ENCODE measurements at places on chromosomes 3 and 15. TPM values are rescaled to one million over a fixed set of nuclear protein-coding genes. Genes with fewer than 3 reads are reported as not detected.

DNA sequence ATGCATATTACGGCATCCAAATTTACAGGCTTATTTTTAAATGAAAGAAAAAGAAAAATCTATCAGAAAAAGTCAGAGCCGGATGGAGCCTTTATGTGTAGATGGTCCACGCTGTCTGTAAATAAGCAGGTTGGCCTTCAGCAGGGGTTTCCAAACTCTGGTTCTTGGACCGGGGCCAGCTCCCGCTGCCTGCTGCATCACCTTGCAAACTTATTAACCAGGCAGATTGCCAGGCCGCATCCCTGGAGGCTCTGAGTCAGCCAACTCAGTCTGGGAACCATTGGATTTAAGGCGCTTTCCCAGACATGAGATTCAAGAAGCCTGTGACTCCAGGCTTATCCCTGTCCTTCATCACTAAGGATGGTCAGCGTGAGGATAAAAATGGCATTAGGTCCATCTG, 212.4 kb downstream of the OPA1 start:
- DNase-seq: peak; percentile 62

DNA sequence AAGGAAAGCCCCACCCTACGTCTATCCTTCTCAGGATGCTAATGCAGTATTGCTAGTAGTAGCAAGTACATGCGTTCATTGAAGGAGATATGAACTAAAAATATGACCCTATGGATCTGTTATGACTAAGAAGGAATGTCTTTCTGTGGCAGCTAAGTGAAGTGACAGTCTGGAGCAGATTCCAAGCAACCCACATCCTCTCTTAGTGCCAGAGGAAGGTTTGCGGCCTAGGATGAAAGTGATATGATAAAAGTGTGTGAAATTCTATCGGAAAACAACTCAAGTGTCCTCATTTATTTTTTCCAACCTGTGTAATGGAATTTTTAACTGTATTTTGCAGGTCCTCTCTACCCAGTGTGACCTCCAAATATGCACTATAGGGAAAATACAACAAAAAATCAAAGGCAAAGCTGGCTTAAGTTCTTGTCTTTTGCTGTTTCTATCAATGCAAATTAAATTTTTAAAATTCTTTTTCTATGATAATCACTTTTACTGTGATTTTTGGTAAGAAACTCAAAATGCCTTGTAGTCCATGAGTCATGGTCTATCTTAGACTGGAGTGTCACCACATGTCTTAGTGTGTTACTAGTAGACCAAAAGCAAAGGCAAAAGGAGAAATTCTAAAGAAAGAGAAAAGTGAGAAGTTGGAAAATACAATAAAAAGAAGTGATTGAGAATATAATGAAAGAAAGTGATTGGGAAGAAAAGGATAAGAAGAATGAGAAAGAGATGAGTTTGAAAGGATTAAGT, 161.2 kb upstream of the TMCO5A start:
- no peak for DNase-seq

DNA sequence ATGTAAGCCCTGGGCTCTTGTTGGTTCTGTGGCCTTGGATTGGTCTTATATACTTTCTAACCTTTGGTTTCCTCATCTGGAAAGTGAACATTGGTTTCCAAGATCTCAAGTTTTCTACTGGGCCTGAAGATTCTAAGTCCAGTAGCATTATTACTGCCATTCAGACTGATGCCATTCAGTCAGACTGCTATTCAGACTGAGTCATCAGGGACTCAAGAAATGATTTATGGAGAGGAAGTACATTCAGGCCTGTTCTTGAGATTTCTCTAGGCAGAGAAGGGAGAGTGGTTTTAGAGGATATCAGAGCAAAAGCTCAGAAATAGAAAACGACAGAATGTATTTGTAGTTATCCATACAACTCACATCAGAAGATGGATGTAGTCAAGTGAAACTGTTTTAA, 557.2 kb downstream of the NR2F2 start:
- no peak for DNase-seq

DNA sequence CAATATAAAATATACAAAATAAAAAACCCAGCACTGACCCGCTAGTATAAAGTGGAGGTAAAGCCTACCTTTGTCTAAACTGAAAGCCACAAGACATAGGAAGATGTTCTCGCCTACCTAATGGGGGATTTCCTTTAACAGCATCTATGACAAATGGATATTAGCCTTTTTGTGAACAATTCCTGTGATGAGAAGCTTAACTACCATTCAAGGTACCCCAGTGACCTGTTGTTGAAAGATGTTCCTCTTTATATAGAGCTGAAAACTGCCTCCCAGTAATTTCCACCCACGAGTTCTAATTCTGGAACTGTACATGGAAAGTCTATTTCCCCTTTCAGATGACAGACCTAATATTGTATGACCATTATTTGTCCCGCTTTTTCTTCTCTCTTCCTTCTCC, 109.8 kb upstream of the RASGRP1 start:
- DNase-seq: no peak

DNA sequence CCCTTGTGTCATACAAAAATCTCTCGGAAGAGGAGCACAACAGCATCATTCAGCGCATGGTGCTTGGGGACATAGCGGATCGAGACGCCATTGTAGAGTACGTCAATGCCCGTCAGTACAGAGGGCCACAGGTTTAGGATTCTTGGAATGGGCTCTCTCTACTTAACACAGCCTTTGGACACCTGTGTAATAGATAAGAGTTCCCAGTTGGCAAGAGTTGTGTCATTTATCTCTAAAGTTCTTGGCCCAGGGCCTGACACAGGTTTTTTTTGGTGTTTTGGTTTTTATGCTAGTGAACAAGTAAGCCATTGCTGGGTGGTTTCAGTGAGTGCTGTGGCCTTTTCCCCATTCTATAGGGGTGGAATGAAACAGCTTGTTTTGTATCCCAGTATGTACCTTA, 54.1 kb downstream of the SNRK start:
- DNase-seq: no peak

DNA sequence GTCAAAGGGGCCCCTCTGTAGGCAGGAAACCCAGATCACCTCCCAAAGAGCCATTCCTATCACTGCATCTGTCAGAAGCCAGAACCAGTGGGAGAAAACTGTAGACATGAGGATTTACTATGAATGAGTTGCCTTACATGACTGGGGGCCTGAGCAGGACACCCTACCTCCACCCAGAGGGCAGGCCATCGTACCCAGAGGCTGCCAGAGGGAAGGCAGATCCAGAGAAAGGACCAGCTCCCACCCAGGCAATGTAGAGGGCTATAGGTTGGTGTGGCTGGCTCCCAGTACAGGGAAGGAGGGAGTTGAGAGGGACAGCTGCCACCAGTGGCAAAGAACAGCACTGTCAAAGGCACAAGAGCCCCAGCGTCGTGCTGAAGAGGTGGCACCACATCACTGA, 233.2 kb downstream of the OCA2 start:
- DNase-seq: no peak

- no peak for DNase-seq
These were observed 48.9 kb downstream of the GLDN start for GRCh38 chr15:51390241-51390965.

DNA sequence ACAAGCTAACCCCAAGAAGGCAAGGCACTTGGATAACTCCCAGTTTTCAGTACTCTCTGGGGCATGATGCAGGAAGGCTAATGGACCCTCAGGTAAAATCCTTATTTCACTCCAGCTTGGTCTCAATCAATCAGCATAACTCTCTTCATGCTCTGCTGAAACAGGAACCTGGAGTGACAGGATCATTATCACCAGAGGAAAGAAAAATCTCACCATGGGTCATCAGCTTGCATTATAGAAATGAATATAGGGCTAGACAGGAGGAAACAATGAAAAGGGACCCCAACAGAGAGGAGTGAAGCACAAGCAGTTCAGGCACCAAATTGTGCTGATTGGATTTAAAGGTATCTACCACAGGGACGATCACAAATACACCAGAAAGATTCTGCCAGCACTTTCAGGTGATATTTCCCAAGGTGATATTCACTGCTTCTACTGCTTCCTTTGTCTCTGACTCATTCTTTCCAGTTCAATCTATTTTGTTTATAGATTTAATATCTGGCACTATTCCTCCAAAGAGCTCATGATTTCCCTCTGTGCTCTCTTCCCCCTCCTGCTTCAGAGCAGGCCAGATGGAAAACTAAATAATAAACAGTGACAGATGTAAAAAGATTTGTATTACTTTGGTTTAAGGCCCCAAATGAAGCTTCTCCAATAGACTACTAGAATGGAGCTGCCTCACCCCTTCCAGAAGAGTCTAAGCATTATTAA, 22.9 kb upstream of the THUMPD3 start:
- no peak for DNase-seq

DNA sequence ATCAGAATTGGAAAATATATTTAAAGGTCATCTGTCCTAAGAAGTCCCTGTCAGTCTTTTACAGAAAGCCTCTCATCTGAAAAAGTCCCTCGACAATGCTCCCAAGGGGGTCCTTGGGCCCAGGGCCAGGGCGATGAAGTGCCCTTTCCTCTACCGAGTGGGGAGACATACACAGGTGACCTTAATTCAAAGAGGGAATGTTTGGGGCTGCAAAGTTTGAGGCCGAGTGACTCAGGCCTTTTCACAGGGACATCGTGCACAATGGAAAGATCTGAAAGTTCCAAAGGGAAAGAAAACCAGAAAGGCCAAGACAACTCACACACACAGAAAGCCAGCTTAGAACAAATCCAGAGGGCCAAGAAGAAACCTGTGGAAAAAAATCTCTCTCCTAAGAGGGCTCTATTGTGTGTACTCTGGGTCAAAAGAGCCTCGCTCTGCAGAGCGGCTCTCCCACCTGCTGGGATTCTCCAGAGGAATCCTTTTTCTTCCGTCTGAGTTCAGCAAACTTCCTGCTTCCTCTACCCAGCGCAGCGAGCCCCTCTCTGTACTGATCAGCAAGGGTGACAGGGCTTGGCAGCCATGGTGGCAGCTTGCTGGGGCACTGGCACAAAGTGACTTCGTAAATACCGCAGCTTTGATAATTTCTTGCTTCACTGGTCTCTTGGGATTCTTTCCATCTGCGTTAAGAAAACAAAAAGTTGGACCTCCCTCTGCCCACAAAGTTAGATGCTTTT, 259.1 kb downstream of the OPA1 start:
- no peak for DNase-seq

GRCh38 chr3:110624576-110624975, 447.0 kb upstream of the NECTIN3 start:
- no peak for DNase-seq

GRCh38 chr3:37124435-37124834, 49.9 kb downstream of the LRRFIP2 start:
- DNase-seq: no peak

GRCh38 chr15:62135532-62136134, 29.5 kb downstream of the C2CD4B start:
- DNase-seq: no peak

DNA sequence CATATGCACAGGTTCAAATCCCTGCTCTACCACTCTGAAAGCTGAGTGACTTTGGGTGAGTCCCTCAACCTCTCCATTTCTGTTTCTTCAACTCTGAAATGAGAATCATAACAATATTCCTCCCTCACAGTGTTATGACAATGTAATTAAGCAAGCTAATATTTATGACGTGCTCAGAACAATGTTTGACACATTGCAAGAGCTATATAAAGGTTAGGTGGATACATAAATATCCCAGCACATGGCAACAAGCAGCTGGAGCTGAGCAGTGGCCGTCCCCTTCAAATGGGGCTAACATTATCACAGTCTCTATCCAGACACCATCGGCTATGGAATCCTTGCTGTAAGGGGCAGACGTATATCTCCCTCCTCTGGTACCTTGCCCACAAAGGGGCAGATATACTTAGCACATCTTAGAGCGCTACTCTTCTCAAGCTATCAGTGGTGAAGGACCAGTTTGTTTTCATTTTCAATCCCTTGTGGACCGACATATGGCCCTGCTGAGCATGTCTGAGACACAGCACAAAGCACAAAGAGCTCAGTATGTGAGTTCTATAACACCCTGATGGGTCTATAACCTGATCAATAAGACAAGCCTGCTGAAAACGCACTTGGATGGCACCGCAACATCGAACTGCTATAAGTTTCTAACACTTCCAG, 80.9 kb downstream of the PRICKLE2 start:
- DNase-seq: no peak

- DNase-seq: no peak
These were observed 412.9 kb downstream of the TIGIT start for GRCh38 chr3:114706591-114707232.

DNA sequence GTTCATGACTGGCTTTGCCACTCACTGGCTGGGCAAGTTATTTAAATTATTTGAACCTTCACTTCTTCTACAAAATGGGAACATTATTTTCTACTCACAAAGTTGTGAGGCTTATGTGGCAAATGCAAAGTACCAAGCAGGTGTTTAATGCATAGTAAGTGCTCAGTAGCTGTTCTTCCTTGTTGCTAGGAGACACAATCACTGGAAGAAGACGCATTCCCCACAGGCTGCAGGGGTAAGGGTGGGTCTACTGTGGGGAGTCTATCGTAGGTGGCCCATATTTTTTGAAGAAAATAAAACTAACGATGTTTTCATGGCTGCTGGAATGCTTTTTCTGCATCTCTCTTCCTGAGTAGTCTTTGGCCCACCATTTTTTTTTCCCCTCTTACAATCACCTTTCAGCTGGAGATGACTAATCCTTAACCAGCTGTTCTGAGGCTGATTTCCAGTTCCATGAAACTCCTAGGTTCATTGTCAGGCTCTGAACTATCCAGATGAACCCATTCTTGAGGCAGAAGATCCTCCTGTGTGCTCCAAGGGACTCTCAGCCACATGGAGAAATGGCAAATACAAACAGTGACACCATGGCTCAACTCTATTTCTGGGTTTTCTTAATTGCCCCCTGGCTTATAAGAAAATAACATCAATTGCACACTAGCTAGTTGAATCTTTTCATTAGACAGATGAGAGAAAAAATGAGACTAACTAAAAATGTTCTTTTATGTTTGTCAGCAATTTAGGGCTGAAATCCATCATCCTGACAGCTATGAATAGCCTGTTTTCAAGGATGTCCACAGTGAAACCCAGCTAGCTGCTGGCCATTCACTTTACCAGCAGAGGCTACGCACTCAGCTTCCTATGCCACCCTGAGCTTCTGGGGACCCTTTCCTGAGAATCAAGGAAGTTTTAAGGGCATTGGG, 108.3 kb upstream of the ETV5 start:
- DNase-seq: no peak

GRCh38 chr15:99955532-99955931, 222.3 kb upstream of the LYSMD4 start:
- no peak for DNase-seq

- DNase-seq: no peak
These were observed 33.4 kb upstream of the PSMD6 start for GRCh38 chr3:64056606-64057180.

- DNase-seq: peak; percentile 25
These were observed 33.9 kb downstream of the MYO5C start for GRCh38 chr15:52261498-52262242.

CCR8 gene
- polyA plus RNA-seq: not detected

STRIT1 gene
- 1.7 TPM for polyA plus RNA-seq

TGM4 gene
- polyA plus RNA-seq: 0.12 TPM

PRSS50 gene
- polyA plus RNA-seq: 2.9 TPM

PP2D1 gene
- polyA plus RNA-seq: 0.59 TPM

CP gene
- 1.0 TPM for polyA plus RNA-seq

KCNH8 gene
- 1.4 TPM for polyA plus RNA-seq

GJD2 gene
- 0.06 TPM for polyA plus RNA-seq

ITIH1 gene
- not detected for polyA plus RNA-seq

AHSG gene
- polyA plus RNA-seq: 2.2 TPM

Measured in renal cortex interstitium (tissue), 15 donors.